ENCODE measurements at places on chromosomes 7 and 10.

DNA sequence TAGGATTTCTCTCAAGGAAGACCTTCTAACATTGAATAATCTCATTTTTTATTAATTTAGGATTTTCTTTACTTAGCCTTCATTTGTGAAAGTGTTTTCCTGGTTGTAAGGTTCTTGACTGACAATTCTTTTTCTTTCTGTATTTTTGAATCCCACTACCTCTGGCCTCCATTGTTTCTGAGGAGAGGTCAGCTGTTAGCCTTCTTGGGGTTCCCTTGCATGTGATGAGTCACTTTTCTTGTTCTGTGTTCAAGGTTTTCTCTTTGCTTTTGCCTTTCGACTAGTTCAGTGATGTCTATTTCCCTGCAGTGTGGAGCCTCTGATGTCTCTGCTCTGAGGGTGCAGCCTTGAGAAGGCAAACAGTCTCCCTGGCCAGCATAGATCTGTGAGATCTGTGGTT lies 304.1 kb upstream of the ZNF32 start:
- DNase-seq: no peak

DNA sequence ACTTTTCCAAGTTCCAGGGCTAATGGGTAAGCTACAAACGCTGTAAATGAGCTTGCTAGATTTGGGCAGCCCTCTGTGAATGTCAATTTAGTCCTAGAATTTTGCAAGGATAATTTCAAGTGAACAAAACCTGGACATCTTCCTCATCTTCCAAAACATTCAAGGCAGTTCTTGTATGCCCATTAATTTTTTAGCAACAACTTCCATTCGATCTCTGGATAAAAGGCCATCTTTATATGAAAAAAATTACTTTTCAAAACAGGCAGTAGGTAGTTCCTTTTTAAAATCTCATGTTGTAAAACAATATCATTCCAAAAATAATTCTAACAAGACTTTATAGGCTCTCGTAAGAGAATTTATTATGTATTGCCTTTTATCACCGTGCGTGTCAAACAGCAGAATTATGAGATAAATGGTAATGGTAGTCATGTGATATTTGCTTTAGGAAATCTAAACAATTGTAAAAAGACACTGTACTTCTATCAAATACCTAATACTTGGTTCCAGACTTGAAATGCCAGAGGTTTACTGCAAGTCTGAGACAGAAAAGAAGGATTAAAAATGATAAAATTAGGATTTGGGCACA lies 143.7 kb upstream of the NRP1 start:
- no peak for DNase-seq

- peak; percentile 65 for DNase-seq
Observed at GRCh38 chr7:123624527-123625183, 23.0 kb downstream of the ASB15 start.

GRCh38 chr10:130877126-130877525 lies 434.4 kb downstream of the TCERG1L start:
- DNase-seq: no peak

- DNase-seq: no peak
Observed at GRCh38 chr7:38335128-38335491, 61.7 kb upstream of the TARP start.

- no peak for DNase-seq
Observed at GRCh38 chr10:12800302-12800701, 201.2 kb downstream of the CCDC3 start.

DNA sequence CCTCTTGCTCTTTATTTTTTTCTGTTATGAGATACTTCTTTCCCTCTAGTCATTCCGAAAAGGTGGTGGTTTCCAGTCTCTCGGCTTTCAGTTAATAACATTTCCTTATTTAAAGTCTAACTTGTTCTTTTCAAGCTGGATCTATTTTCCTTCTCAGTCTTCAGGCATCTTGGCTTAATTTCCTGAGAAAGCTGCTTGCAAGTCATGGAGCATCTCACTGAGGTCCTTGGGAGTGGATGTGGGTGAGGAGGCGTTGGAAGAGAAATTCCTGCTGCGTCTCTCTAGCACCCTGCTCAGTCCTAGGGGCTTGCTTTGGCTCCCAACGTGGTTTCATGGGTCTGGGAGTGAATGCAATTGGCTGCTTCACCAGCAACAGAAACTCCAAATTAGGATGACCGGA lies 210.2 kb upstream of the MKI67 start:
- no peak for DNase-seq

GRCh38 chr10:88849234-88849633 lies 2.4 kb downstream of the ANKRD22 start:
- DNase-seq: no peak

DNA sequence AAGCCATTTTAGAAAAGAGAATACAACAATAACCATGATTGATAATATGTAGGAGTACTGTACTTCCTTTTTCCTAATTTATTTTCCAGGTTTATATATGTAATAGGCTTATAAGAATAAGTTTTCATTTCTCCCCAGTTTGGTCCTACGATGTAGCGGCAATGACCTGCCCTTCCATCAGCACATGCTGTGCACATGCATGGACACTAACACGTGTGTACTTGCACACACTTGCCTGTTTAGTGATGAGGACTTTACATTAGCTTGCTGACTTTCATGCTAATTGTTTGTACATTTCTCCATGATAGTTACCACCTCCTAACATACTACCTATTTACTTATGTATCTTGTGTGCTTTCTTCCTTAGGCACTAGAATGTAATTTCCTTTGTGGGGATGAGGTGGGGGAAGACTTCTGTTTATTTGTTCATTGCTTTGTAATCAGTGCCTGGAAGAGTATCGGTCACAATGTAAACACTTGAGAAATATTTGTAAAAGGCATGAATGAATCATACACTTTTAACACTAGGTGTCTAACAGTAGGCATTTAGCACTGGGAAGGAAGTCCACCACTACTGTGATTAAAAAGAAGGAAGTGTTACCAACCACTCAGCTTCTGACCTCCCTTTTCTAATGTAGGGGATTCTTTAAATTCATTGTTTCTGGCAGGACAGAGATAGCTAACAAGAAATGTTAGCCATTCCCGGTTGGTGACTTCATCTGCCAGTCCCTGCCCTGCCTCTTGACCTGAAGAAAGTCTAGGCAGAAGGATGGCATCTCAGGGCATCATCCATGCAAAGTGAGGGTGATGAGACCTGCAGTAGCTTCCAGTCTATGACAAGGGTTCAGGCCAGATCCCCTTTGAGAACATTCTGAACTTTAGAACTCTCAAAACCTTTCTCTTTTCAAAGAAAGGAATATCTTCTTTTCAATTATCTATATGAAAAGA lies 120.2 kb upstream of the RAB18 start:
- no peak for DNase-seq

DNA sequence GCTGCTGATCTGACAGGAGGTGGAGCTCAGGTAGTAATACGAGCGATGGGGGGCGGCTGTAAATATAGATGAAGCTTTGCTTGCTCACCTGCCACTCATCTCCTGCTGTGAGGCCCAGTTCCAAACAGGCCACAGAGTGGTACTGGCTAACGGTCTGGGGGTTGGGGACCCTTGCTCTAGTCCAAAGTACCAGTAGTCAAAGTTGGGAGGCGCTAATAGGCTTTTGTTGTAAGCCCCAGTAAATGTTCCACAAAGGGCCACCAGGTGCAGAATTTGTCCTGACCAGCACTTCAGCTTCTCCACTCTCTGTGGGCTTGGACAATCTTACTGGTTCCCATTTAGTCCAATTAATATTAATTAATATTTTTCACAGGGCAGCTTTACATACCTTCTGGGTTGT lies 206.6 kb downstream of the ACTR3B start:
- no peak for DNase-seq

GRCh38 chr7:129561677-129562359 lies 49.7 kb upstream of the NRF1 start:
- no peak for DNase-seq

DNA sequence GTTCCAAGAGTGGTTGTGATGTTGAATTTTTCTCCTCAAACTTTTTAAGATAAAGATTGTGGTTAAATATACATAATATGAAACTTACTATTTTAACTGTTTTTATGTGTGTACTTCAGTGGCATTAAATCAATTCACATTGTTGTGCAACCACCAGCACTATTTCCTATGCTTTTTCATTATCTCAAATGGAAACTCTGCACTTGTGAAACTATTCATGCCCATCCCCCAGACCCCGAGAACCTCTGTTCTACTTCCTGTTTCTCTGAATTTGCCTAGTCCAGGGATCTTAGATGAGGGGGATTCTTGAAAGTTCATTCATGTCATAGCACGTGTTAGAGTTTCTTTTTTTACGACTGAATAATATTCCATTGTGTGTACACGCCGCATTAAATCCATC lies 67.0 kb downstream of the WDR37 start:
- no peak for DNase-seq

DNA sequence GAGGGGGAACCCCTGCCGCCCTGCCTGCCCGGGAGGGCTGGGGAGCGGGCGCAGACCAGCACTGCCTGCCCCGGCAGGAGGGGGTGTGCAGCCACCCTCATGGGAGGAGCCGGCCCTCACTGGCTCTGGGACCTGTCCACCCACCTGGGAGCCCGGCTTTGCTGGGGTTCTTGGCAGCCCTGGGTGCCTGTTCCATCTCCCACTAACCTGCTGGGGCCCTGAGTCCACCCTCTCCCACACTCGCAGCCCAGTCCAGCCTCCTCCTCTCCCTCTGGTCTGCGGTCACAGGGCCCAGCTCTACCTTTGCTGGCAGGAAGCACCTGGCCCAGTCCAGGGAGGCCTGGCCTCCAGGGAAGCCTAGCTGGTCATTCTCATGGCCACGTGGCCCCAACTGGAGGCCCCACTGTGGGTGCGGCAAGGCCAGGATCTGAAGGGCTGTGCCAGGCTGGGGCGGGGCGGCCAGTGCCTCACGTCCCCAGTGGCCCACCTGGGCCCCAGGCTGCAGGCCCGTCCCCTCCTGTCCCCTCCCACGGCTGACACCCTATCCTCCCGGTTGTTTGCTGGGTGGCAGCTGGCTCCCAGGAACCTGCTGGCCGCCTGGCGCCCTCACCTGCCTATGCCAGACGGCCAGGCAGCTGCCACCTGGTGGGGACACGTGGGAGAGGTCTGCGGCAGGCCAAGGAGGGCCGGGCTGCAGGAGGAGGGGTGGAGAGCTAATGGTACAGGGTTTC lies at the start of gene TMEM184A:
TMEM184A (minus strand) TSS at position 393 of the 731 bp plus-strand sequence. CDS start 721 bp downstream, outside the sequence.
- peak; percentile 43 for DNase-seq

GRCh38 chr7:514651-515598 lies 4.7 kb downstream of the PDGFA start:
- DNase-seq: no peak

- no peak for DNase-seq
Observed at GRCh38 chr7:84248843-84249242, 54.3 kb upstream of the SEMA3A start.

DNA sequence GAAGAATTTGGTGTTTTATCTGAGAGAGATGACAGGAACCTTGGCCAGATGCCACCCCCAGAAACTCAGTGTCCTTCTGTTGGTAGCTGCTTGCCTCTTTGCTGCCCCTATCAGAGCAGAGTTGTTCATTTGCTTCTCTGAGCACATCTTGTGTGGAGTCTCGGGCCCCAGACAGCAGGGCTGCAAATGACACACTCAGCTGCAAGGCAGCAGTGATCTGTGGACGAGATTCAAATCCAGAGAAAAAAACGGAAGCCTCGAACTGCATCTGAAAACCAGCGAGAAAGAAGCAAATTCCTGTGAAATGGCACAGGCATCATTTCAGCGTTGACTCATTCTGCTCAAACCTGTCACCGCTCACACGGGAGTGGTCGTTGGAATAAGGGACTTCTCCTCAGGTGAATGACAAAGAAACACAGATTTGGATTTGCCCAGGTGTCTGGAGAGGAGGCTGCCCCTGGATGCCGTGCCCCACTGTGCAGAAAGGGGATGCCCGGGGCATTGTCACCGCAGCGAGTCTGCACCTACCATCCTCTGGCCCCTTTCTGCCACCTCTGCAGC lies 144.7 kb downstream of the PFKFB3 start:
- peak; percentile 41 for DNase-seq

DNA sequence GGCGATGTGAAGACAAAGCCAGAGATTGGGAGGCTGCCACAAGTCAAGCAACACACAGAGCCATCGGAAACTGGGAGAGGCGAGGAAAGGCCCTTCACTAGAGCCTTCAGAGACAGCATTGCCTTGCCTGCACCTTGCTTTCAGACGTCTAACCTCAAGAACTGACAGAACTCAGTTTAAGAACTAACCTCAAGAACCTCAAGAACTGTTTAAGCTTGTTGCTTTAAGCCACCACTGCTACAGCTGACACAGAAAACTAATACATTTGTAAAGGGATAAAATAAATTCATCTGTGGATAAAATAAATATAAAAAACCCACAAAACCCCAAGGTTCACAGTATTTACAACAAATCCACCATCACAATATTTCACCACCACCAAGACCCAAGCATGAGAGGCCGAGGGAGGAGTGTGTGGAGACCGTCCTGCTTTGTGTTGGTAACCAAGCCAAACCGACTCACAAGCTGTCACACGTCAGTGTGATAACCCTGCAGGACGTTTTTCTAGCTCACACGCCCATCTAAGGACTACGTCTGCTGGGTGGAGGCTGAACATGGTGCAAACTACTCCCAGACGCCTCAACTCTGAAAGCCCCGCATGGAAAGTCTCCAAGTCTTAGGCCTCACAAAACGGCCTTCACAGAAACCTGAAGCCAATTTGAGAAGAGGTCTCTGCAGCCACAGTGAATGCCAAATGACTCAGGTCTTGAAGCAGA lies 116.8 kb downstream of the ABLIM1 start:
- peak; percentile 91 for DNase-seq

GRCh38 chr10:88437411-88437810 lies 145.7 kb downstream of the RNLS start:
- DNase-seq: no peak

GRCh38 chr10:118259288-118259906 lies 82.7 kb downstream of the FAM204A start:
- DNase-seq: no peak

DNA sequence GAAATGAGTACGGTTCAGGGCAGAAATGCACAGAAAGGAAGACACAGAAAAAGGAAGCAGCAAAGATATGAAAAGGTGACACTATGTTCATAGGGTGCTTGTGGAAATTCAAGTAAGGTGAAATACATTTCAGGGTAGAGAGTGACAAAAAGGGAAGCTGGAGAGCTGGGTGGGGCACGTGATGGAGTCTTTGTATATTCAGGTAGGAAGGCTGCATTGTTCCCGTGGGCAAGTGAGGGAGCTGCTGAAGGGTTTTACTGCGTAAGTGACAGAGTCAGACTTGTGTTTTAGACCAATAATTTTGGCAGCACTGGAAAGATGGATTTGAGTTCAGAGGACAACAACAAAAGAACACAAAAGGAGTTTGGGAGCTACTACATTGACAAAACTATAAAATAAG lies 35.3 kb upstream of the ANK3 start:
- no peak for DNase-seq

DNA sequence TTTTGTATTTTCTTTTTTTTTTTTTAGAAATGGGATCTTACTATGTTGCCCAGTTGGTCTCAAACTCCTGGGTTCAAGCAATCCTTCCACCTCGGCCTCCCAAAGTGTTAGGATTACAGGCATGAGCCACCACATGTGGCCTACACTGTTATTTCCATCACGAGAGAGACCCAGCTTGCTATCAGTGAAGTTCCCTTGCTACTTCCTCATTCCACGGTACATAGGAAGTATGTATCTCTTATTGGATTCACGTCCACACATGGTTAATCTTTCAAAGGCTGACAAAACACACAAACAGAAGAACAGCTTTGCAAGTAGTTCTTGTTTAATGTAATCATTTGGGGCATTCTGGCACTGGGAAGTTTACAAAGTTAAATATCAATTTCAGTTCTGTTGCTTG lies 50.9 kb downstream of the DCLRE1A start:
- DNase-seq: no peak

Measured in CD4-positive, alpha-beta T cell treated with Interleukin-2 at 100 ng/mL for 4 hours (primary cell).